ENCODE measurements at places on chromosomes 5 and 9. TPM values are rescaled to one million over a fixed set of nuclear protein-coding genes. Genes with fewer than 3 reads are reported as not detected.

The FBN2 gene
- 106 TPM for total RNA-seq

The CDH18 gene
- total RNA-seq: 0.33 TPM

The PTGDS gene
- total RNA-seq: not detected

The FCN1 gene
- not detected for total RNA-seq

The FOXD4L6 gene
- not detected for total RNA-seq
